Left ventricle myocardium inferior (tissue), 1 donor: ENCODE measurements at places on chromosomes 5 and 9. TPM values are rescaled to one million over a fixed set of nuclear protein-coding genes. Genes with fewer than 3 reads are reported as not detected.

NFIL3 gene
- 25.6 TPM for total RNA-seq

DNA sequence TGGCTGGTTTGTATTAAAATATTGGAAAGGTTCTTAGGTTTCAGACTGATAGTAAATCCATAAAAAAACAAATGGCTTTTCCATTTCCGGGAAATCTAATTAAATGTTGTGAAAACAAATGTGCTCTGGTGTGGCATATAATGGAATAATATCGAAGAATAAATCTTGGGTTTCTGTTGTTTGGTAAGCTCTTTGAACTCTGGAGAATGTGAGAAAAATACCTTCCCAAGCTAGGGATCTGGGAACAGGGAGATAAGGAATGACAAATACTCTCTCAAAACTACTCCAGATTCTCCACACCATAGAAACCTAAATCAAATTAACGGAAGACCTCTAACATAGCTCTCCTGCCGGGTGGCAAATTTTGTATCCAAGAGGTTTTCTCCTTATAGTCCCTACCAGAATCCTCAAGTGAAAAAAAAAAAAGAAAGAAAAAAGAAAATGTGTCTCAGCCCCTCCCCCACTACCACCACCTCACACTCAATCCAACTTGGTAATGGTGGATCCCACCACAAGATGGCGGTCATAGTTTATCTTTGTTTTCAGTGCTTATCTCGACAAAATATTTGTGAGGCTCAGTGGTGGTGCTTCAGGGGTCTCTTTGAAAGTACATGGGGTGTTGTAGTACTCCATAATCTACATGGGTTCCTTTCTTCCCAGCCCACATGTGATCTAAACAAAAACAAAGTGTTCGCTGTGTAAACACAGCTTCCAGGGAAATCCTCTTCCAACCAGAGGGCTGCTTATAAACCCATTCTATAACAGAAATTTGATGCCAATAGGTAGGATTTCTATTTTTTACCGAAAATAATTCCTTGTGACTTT lies 54.5 kb upstream of the FST start:
- no peak for DNase-seq

GRCh38 chr9:105171076-105171475 lies 73.4 kb upstream of the SLC44A1 start:
- no peak for DNase-seq

DNA sequence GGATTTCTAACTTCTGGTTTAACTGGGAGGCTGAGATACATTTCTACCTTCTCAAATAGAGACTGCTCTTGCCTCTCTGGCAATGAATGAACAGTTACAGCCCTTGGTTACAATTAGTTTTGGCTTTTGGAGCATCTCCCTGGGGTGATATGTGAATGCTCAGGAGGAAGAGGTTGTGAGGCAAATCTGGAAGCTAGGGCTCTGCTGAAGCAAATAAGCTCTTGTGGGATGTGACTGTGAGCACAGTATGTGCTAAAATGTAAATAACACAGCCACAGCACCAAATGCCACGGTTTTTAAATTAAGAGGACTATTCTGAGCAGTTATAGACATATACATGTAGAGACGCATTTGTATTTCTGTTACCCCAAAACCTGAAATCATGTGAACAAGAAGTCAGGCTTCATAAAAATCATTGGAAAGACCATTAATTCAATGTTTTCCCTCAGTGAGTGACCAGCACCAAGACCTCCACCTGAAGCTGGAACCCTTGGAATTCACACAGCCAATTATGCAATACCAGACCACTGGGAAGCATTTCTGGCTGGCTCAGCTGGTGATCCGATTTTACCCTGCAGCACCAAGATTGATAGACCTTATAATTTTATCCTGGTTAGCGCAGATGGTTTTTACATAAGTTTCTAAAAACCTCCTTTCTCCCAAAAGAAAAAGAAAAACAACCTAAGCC lies 3.0 kb upstream of the SLC44A1 start:
- DNase-seq = no peak

RAD23B gene
- total RNA-seq = 104 TPM

DNA sequence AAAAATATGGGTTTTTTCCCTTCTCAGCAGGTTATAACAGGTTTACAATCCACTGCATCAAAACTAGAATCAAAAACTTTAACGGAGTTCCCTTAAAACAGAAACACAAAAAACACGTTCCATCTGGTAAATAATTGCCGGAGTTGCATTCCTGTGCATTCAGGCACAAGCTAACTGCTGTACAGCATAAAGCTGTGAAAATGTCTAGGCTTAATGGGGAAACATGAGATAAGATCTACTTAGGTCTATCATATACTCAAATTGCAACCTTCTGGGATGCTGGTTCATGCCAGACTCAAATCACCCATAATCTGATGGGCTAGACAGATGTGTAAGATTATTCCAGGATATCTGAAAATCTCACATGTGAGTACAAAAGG lies 265.3 kb downstream of the DOCK8 start:
- DNase-seq = no peak

DNA sequence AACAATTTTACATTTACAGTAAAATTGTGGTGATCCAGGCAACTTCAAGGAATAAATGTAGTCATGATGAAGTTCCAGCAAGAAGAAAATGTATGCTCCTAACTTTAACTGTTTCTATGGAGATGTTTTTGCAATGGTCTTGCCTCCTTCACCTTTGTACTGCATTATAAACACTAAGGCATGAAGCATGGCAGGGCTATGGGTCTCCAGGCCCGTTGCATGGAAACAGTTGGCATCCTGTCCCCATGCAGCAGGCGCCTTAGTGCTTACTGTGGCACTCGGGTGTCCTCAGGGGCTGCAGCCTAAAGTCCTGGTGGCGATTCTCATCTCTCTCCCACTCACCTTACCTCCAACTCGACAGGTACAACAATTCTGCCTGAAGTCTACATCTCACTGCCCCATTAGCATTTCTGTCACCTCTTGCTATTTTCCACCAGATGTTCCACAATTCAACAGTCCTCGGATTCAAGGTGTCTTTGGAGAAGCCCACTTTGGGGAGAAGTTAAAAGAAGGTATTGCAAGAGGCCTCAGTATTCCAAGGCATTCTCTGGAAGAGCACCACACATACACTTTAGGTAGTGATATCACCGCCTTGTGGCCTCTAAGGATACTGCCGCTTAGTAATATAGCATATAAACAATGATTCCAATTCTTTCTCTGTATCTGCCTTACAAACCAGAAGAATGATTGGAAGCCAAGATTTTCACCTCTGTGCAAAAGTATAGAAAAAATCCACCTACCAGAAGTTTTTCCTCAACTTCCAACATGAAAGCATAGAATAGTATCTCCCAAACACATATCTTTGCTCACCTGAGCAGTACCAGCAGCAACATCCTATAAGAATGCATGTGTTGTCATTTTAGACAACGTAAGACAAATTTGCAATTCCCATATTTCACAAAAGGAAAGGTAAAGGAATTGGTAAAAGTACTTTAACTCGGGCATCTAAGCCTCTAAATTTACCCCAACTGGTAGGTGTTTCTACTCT lies 5.1 kb downstream of the LIFR start:
- no peak for DNase-seq

DNA sequence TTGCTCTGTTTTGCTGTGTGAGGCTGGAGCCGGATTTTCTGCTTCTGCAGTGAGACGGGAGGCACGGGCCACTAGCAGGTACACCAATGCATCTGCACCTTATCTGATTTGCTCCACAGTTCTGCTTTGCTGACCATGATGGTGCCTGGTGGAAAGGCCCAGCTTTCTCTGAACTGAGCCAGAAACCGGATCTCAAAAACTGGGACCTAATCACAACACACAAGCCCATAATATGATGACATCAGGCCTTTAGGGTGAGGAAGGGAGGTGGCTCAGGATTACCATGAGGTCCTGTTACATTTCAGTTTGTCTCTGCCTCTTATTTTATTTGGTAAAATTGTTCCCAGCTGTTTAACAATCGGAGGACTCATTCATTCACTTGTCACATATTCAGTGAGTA lies 49.8 kb downstream of the FGF1 start:
- no peak for DNase-seq

AMACR gene
- 6.1 TPM for total RNA-seq

GRCh38 chr9:108479989-108480652 lies 375.7 kb downstream of the ACTL7B start:
- no peak for DNase-seq

DNA sequence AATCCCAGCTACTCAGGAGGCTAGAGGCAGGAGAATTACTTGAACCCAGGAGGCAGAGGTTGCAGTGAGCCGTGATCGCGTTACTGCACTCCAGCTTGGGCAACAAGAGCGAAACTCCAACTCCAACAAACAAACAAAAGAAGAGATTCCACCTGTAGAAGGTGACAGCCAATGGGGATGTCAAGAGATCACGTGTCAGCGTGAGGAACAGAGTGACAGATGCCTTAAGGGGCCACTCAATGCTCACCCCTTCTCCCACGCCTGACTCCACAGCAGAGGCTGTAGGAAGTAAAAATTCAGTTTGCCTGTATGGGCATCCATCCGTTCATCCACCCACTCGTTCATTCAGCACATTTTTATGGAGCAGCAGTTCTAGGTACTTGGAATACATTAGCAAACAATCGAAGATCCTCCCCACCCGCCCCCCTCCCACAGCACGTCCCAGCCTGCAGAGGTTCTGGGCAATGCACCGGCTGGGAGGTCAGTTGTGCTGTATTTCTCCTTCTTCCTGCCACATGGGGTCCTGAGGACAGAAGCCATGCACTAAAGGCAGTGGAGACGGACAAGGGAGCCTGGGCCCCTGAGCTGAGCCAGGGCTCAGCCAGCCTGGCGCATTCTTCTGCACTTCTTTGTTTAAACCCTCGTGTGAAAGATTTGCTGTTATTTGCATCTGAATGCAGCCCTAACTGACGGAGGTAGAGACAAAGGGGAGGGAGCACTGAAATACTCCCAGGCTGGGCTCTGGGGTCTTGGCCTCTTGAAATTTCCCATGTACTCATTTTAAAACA lies 11.3 kb upstream of the RNF130 start:
- DNase-seq = no peak

DNA sequence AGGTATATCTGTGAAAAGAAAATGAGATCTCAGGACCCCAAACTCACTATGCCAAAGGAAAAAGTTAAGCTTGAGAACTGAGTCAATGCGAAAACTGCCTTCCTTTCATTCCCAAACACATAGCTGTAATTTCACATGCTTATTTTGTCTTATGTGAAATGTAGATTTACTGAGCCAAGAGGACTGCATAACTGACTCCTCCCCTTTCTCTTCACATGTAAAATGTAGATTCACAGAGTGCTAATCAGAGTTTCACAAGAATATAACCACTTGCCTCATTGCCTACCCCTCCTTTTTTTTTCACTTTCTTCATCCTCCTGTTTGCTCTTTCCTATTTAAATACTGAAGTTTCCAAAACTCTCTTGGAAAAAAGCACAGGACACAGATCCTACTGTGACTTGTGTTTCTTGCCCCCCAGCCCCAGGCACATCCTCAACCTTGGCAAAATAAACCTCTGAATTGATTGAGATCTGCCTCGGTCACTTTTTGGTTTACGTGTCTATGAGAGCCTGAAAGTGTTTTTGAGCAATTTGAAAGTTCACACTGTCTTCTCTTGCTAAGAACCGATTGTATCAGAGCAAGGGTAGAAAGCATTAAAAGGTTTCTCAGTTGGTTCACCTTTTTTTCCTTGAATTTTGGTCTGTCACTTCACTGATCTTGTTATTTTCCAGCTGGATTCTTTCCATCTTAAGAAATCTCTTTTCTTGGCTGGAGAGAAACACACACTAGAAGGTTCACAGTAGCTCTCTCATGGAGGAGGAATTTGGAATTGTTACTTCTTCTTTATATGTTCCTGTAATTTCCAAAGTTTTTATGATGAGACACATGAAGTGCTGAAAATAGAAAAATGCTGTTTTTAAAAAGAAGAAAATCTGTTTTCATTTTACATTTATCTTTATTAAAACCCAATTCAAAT lies 44.8 kb upstream of the SNAPC3 start:
- no peak for DNase-seq

MARCOL gene
- not detected for total RNA-seq

SLCO6A1 gene
- total RNA-seq = not detected

SLC6A3 gene
- total RNA-seq = not detected

GRCh38 chr5:69211200-69211599 lies 21.8 kb downstream of the CENPH start:
- no peak for DNase-seq

- no peak for DNase-seq
These were observed 78.0 kb upstream of the FBXL7 start for GRCh38 chr5:15421921-15422412.

- no peak for DNase-seq
These were observed 564.4 kb upstream of the NUDT12 start for GRCh38 chr5:104126980-104127379.

STPG3 gene
- 0.58 TPM for total RNA-seq

GRCh38 chr9:135655317-135655716 lies 7.8 kb upstream of the LCN9 start:
- DNase-seq = no peak

SLC4A9 gene
- 0.44 TPM for total RNA-seq

GHR gene
- total RNA-seq = 12.9 TPM

DNA sequence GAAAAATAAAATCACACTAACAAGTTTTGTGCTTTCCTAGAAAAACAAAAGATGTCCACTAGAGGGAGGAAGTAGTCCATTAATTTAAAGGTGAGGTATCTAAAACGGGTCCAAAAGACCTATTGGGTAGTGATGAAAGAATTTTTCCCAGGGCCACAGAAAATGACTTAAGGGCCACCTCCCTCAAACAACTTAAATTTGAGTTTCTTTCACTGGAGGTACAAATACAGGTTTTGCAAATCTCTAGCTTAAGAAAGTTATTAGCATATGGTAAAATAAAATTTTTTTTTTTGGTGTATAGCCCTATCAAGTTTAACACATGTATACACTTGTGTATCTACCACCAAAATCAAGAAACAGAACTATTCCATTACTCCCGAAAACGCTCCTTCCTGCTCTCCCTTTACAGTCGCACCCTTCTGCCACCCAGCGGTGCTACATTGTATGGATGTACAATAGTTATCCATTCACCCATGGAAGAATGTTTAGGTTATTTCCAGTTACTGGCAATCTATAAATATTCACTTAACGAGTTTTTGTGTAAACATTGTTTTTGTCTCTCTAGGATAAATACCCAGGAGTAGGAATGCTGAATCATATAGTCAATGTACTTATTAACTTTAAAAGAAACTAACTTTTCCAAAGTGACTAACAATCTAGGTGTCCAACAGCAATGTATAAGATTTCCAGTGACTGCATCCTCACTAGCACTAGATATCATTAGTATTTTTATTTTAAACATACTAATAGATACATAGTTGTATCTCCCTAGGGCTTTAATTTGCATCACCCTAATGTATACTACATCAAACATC lies 21.9 kb downstream of the DEPDC1B start:
- DNase-seq = no peak

- DNase-seq = no peak
These were observed 42.7 kb downstream of the HSDL2 start for GRCh38 chr9:112422417-112423148.

- no peak for DNase-seq
These were observed 162.8 kb downstream of the PIK3R1 start for GRCh38 chr5:68378204-68378820.

TCOF1 gene
- total RNA-seq = 19.3 TPM

DNA sequence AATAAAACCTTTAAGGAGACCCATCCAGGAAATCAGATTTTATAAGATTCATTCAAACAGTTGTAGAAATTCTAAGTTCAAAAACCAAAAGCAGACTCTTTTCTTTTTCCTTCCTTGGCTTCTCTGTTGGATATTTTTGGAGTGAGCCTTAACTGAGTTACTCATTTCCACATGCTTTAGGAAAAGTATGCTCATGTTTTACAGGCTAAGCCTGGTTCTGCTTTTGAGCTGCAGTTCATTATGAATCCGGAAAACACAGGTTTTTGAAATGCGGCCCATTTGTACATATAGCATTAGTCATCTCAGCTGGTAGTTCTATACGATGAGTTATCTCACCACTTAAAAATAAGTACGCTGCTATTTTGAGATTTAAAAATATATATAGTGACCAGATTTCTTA lies 156.6 kb upstream of the DMRT1 start:
- no peak for DNase-seq
